ENCODE measurements at places on chromosomes 11 and 22.
A peak's percentile ranks its signal among the peaks of the same experiment; 100 is the strongest.

DNA sequence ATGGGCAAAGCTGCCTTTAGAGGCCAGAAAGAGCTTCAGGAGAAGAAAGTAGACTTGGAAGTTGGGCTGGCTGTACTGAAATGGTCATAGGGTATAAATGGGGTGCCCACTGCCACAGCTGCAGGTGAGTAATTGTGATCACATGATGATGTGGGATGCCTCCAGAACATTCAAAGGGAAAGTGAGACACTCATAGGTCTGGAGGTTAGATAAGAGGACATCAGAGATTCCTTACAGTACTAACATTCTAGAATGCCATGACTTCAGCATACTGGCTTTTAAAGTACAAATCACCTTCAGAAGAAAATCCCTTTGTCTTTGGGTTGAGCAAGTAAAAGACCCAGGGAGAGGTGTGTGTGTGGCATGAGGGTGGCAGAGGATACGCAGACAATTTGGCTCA lies 419.2 kb downstream of the TENM4 start:
- no peak for DNase-seq

GRCh38 chr11:8071616-8072581 lies 9.1 kb upstream of the TUB start:
- DNase-seq, result peak; percentile 3

DNA sequence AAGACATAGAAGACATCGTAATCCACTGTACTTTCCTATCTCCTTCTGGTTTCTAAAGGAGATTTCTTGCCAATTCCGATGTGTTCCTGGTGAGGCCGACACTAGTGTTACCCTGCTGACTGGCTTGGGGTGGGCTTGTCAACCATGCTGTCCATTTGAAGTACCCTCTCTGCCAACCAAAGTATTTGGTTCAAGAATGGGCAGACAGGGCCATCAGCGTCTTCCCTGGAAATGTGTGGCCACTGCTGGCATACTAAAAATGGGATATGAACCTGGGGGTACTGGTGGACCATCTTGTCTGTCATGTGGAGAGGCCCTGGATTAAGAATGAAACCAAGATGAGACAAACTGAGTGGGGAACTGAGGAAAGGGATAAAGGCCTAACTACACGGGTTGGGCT lies 1.8 kb upstream of the VSTM5 start:
- DNase-seq, result no peak

GRCh38 chr22:38298312-38299005 lies 18.8 kb downstream of the CSNK1E start:
- DNase-seq, result no peak

- DNase-seq, result peak; percentile 46
Measured at GRCh38 chr22:41915035-41915785, at the start of gene SHISA8. Gene SHISA8 (minus strand): TSS chr22:41915074. CDS start chr22:41914667, 407 bp downstream.

DNA sequence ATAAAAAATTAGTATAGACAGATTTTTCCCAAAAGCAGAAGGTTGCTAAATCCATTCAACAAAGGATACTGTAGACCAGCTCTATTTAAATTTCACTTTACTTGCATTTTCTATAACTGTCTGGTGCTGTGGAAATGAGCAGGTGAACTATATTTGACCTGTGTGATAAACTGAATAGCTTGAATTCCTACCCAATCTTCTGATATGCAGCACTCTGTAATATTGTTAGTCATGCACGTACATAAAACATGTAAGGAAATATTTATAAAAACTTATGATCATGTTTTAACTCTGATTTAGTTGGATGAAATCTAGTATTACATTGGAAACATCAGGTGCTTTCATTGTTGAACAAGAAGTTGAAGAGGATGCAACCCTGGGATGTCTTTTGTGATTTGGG lies 213.6 kb downstream of the DBX1 start:
- DNase-seq, result no peak

DNA sequence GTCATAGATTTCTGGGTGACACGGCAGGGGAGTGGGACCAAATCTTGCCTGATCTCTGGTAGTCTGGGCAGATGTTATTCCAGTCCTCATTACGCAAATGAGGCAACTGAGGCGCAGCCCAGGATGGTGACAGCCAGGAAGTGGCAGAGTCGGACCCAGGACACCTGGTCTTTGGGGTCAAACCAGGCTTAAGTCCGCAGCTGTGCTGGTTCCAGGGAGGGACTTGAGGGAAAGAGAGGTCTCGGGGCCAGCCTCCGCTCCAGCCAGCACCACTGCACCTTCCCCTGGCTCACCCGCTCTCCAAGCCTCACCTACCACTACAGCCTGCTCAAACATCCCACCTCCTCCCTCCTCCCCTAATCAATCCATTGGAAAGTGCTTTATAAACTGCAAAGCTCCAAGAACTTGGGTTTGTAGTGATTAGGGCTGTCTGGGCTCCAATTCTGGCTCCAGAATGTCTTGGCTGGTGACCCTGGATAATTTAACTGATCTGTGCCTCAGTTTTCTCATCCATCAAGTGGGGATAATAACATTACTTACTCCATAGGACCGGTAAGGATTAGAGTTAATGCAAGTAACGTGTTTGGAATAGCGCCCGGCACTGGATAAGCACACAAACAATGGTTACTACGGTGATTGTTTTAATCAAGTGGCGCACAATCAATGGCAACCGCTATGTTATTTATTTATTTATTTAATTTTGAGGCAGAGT lies 526 bp upstream of the PNPLA5 start:
- DNase-seq, result no peak

GRCh38 chr11:28582506-28582905 lies 474.3 kb downstream of the METTL15 start:
- DNase-seq, result no peak

- no peak for DNase-seq
Measured at GRCh38 chr11:66784575-66784974, 55.6 kb upstream of the SPTBN2 start.

DNA sequence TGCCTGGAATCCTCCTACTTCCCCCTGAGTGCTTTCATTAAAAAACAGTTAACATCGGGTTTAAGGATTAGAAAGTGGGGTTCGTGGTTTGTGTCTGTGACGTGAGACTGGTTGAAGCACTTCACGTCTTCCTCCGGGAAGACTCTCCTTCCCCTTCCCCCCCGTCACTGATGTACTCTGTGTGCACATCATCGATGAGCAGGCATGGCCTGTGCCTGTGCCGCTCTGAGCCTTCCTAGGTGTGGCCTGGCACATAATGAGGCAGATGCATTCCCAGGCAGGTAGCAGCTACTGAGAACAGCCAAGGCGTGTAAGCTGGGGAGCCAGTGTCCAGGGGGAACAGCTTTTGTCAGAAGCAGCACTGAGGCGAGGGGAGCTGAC lies 93.8 kb downstream of the BCR start:
- no peak for DNase-seq

- no peak for DNase-seq
Measured at GRCh38 chr11:73428699-73429098, 52.5 kb downstream of the RELT start.

DNA sequence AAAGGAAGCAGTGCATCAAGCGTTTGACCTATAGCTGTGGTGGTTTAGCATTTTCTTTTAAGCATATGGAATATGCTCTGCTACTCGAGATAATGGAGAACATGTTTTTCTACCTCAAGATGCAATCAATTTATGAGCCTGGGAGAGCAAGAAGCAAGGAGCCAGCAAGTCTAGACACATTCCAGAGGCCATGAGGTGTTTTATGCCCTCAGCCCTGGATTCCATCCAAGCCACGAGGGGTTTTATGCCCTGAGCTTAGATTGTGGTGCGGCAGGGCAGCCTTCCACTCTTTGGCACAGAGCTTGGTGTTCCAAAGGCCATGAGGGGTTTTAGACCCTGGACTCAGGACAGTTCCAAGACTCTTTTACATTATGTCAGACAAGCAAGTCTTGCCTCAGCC lies 11.7 kb upstream of the DNAJB13 start:
- DNase-seq, result no peak

GRCh38 chr11:207863-208180 lies 314 bp downstream of the RIC8A start:
- DNase-seq, result no peak

DNA sequence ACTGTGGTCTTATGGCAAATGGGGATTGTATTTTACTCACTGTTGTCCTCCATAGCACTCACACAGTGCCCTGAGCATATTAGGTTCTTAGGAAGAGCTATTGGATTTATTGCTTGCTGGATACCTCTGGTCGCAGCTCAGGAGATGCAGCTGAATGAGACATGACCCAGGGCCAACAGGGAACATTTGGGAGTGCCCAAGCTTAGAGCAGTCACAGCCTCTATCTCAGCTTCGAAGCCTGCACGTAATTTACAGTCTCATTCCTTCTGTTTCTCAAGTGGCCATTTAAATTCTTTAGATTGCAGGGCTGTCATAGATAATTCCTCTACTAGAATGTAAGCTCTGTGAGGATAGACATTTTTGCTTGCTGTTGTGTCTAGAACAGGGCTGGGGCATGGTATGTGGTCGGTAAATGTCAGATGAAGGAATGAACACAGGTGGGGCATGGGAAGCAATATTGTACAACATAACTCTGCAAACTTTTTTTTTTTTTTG lies 192.8 kb downstream of the GRIK4 start:
- DNase-seq, result no peak

DNA sequence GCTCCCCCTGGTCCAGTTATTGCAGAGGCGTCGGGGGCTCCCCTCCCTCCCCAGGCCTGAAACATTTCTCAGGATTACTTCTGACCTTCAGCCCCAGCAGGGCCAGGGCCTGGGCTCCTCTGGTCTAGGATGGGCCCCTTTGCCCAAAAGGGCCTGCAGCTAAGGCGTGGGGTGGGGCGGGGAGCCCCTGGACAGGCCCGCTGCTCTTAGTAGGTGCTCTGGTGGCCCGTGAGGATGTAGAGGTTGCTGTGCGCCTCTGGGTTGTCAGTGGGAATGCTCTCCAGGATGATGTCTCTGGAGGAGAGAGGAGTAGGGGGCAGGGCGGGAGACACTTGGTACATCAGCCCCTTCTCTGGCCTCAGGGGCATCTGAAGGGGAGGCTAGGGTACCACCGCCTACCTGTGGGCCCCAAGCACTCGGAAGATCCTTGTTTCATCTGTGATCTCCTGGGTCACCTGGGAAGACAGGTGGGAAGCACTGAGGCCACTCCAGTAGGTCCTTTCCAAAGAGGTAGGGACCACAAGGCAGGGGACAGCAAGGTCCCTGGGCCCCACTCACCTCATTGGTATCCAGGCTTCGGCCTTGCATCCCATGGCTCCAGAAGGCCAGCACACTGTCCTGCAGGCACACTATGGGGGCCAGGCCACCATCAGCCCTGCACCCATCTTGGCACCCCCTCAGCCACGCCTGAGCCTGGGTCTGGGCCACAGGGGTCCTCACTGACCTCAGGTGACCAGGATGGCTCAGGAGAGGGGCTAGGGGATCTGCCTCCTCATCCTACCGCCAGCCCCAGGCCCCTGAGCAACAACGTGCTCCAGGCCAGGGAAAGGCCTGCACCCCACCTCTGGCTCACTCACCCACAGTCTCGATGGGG lies 11.2 kb upstream of the SF1 start:
- no peak for DNase-seq
